Non-pigmented ciliary epithelial cell (primary cell): ENCODE measurements at places on chromosomes 2 and 18.
A peak's percentile ranks its signal among the peaks of the same experiment; 100 is the strongest.

- no peak for DNase-seq
Observed at GRCh38 chr2:21392649-21393048, 268.9 kb downstream of the TDRD15 start.

GRCh38 chr2:171160956-171161740 is 455 bp upstream of the TLK1 start:
- no peak for DNase-seq

DNA sequence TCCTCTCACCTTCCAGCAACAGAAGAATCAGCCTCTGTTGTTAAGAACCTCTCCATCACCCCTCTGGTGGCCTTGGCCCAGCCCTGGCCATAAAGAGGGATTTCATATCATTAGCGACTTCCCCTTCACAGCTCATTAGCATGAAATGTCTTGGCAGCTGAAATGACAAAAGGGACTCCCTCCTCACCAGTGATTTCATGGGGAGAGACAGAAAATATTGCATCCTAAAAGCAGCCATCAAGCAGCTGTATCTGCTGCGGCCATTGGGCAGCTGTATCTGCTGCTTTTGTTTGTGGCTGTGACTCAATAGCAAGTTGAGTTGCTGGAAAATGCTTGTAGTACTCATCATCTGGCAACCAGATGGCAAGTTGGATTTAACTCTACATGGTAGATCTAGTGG is 105.9 kb upstream of the RMDN2 start:
- DNase-seq: peak; percentile 72

DNA sequence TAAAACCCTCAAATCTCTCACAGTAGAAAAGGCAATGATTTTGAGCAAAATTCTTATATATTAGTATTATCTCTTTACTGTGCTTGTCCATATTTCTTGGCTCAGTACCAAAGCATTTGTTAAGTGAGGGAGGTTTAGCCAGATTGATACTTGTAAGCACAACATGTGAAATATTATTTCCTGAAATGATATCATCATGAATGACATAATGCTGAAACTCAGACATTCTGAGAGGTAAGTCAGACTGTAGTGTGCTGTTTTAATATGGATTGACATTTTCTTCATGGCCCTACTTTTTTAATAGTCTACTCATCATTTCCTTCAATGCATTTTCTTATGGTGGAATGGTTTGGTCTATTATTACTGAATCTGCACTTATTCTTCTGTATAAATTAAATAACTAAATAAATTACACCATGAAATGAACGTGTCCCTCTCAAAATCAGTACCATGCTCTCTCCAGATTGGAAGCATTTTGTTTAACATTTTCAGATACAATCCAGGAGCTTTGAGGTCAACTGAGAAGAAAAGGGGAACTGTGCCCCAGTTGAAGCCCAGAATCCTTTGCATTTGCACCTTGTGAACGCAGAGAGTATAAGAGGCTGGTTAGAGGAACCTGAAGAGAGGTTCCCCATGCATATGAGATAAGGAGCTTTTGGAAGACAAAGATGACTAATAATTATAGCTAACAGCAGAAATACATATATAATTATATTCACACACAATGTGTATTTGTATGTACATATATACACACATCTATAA is 50.1 kb upstream of the CRACDL start:
- DNase-seq: no peak

DNA sequence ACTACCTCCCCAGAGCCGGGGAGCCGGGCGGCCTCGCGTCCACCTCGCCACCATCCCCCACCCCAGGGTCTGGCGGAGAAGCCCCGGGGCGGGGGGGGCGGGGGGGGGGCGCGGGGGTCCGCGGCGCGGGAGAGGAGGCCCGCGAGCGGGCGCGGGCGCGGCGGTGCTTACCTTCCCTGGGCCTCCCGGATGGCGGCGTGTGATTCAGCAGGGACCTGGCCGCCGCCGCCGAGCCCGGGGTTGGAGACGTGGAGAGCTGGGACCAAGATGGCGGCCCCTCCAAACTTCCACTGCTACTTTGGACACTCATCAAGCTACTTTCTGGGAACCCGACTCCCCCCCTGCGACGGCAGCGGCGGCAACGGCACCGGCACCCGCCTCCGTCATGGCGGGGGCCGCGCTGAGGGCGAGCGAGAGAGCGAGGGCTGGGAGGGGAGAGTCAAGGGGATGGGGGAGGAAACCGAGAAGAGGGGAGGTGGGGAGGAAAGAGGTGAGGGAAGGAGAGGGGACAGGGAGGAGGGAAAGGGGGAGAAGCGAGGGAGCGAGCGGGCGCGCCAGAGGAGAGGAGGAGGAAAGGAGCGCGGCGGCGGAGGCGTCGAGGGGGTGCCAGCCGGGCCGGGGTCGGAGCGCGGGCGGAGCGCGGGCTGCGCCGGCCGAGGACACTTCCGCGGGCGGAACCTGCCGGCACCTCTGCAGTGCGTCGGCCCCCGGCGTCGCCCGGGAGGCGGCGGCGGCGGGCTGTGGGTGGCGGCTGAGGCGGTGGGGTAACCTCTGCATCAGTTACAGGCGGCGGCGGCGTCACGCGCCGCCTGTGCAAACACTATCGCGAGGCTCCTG is at the start of gene TLK1:
TLK1 (minus strand) TSS at position 775 of the 837 bp plus-strand sequence; CDS start at position 310, 465 bp downstream.
- DNase-seq: no peak

GRCh38 chr2:128593879-128594650 is 275.4 kb upstream of the HS6ST1 start:
- DNase-seq: no peak

GRCh38 chr2:211837706-211838105 is 700.9 kb downstream of the ERBB4 start:
- no peak for DNase-seq

GRCh38 chr2:150153646-150154307 is 333.7 kb downstream of the RND3 start:
- DNase-seq: no peak

DNA sequence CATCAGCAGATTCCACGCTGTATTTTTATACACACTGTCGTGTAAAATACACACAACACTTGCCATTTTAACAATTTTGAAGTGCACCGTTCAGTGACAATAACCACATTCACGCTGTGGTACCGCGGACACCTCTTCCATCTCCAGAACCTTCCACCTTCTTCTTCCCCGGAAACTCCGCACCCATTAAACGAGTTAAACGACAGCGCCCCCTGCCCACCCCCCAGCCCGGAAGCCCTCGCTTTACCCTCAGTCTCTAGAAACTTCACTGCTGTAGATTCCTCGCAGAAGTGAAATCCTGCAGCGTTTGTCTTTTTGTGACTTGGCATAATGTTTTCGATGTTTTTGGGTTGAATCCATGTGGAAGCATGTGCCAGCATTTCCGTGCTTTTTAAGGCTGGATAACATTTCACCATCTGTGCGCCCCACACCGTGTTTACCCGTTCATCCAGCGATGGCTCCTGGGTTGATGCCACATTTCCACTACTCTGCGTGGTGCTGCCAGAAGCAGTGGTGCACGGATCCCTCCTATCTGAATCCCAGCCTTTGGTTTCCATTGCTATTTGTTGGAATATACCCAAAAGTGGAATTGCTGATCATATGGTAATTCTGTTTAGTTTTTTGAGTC is 32.0 kb upstream of the TMEM18 start:
- no peak for DNase-seq

DNA sequence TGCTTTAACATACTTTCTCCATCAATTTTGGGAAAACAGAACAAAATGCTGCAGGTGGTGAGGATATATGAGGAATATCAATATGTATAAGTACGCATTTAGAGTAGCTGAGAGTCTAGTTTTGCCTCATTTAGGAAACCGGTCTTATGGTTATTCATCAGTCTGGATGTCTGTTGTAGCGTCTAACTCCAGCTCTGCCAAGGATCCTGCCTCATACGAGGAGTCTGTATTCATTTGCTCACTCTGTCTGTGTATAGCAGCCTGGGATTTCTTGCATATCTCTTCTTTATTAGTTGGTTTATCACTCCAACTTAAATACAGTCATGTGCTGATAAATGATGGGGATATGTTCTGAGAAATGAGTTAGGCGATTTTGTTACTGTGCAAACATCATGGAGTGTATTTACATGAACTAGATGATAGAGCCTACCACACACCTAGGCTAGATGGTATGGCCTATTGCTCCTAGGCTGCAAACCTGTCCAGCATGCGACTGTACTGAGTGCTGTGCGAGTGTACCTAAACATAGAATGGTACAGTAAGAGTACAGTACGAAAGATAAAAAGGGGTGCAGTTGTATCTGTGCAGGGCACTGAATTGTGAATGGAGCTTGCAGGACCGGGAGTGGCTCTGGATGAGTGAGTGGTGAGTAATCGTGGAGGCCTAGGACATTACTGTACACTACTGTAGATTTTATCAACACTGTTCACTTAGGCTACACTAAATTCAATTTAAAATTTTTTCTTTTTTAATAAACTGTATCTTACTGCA is 148.1 kb downstream of the ZNF407 start:
- no peak for DNase-seq

DNA sequence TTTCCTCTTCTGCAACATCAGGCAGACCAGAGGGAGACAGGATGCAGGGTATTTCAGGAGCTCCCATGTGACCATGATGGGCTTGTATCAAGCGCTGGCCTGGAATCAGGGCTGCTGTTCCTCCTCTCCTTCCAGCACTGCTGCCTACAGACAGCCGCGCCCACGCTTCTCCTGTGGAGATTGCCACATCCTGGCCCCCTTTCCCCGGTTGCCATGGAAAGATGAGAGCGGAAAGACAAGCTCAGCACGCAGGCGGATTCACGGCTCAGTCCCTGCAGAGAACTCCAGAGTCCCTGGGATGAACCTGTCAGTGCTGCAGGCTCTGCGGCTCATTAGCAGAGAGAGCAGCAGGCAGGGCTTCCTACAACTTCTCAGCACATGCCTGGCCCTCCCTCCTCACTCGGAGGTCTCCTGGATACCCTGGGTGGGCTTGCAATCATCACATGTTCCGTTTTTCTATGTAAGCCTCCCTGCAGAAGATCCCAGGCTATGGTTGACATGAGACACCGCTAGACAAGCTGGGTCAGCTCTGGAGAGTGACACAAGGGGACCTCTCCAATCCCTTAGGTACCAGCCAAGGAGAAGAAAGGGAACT is 497.8 kb upstream of the MYT1L start:
- no peak for DNase-seq

DNA sequence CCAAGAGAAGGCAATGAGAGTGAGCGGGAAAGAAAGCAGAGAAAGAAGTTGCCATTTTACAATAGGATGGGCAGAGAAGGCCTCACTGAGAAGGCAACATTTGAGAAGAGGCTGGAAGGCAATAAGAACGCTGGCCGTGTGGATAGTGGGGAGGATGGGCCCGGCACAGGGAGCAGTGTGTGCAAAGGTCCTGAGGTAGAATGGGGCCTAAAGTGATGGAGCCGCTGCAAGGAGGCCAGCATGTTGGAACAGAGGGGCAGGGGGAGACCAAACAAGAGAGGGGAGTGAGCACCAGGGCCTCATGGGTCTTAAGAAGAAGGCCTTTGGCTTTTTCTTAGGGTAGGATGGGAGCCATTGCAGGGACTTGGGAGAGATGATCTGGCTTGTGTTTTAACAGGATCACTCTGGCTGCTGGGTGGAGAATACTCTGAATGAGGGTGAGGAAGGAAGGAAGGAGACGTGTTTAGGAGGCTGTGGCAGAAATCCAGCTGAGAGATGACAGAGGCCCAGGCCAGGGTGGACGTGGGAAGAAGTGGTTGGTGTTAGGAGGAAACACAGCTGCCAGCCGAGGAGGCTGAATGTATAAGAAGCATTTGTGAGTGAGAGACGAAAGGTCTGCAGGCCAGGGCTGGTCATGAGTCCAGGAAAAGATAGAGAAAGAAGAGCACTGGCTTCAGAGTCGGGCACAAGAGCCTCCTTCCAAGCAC is 159.8 kb downstream of the KLHL29 start:
- DNase-seq: no peak

GRCh38 chr2:222338374-222338773 is 39.6 kb upstream of the PAX3 start:
- no peak for DNase-seq

- no peak for DNase-seq
Observed at GRCh38 chr2:193556766-193557470, 1362.2 kb upstream of the TMEFF2 start.

DNA sequence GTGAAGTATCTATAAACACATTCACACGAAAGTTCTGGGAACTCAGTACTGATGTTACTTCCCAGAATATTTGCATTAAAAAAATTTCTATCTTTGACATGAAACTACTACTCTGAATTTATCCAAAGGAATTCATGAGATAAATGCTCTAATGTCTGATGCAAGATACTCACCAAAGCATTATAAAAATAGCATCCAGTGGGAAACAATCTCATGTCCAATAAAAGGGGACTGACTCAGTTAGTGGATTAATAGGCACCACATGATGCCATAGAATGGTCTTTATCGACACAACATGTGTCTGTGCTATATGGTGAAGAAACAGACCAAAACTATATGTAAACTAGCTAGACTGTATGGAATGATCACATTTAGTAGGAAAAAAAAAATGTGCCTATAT is 33.9 kb downstream of the LAMA3 start:
- DNase-seq: no peak

- no peak for DNase-seq
Observed at GRCh38 chr2:9107168-9108025, 99.2 kb upstream of the ASAP2 start.

GRCh38 chr18:40016405-40016804 is 1938.6 kb upstream of the PIK3C3 start:
- no peak for DNase-seq

- no peak for DNase-seq
Observed at GRCh38 chr2:30702694-30703093, 104.6 kb downstream of the CAPN13 start.

DNA sequence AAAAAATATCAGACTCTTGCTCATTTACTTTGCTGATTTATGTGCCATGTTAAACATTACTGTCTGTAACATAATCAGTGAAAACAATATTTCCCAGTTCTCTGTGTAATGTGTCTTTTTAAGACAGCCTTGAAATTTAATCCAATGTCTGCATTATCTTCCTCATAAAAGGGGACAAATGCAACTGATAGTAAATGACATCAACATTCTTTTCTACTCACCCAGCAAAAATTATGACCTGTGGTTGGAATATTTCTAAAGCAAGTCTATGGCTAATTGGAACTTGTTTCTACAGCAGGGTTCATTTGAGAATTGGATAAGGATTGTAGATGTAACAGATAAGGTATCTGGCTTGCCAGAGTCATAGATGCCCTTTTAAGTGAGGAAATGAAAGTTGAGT is 34.8 kb downstream of the C1D start:
- peak; percentile 35 for DNase-seq

GRCh38 chr2:88683160-88684021 is 8.1 kb upstream of the RPIA start:
- DNase-seq: no peak
